ENCODE measurements at places on chromosomes 11 and 22.
A peak's percentile ranks its signal among the peaks of the same experiment; 100 is the strongest.

DNA sequence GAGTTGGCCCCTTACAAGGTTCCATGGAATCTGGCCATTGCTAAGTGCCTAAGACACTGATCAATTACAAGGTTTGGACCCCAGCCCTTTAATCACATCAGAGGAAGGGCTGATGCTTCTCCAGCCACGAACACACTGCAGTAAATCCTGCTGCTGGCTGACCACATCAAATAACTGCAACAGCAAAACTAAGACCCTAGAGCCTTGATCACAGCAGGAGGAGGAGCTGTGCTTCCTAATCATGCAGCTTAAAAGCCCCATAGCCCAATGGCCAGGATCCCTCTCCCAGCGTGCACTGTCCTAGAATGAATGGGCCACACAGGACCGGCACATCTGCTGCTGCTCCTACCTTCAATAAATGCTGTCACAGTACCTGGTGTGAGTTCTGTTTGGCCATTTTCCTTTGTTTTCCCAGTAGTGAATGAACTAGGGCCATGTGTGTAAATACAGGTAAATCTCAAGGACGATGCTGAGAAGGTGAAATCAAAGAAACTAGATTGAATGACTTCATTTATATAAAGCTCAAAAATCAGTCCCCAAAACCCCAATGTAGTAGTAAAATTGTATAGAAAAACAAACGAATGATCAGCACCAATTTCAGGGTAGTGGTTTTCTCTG lies 12.7 kb downstream of the ZP1 start:
- no peak for DNase-seq

DNA sequence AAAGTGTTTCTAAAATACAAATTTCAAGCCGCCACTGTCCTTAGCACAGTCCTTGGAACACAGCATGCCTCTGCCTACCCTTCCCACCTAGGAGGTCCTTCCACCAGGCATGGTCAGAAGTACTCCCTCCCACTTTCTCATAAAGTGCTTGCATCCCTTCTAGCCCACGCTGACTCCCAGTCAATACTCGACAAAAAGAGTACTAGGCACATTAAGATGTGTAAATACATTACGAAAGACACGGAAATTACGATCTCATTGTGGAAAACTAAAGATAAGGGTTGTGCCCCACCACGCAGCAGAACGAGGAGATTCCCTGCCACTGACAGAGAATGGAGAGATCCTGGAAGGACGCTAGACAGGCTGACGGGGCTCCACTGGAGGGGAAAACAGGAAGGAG lies 13.5 kb downstream of the CHKA start:
- no peak for DNase-seq

- no peak for DNase-seq
Observed at GRCh38 chr11:121841487-121842191, 274.4 kb downstream of the BLID start.

DNA sequence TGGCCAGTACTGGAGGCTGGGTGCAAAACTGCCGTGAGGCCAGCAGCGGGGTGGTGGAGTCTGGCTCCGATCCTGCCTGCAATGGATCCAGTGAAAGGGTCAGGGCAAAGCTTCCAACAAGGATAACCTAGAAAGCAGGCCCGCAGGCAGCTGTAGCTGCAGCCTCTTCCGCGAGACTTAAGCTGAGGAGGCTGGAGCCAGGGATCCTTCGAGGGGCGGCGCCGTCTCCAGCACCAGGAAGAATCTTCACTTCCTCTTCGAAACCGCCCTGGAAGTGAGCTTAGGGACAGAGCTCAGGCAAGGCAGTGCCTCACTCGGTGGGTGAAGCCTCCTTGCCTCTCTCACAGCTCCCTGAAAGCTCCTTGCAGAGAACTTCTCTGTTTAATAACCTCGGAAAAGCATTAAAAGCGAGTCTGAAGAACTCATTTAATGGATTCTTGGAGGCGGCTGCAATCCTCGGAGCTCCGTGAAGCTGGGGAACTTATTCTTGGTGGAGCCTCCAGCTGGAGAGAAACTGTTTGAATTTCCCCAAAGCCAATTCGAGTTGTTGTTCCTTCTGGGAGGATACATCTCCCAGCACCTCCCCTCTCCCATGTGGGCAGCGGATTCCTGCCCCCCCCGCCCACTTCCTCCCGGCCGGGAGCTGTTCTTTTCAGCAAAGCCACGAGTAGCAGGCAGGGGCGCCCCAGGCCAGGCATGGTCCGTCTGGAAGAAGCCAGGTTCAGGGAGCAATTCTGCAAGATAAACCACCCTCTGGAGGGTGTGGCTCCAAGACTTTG lies 169.9 kb downstream of the CTTN start:
- DNase-seq: no peak

DNA sequence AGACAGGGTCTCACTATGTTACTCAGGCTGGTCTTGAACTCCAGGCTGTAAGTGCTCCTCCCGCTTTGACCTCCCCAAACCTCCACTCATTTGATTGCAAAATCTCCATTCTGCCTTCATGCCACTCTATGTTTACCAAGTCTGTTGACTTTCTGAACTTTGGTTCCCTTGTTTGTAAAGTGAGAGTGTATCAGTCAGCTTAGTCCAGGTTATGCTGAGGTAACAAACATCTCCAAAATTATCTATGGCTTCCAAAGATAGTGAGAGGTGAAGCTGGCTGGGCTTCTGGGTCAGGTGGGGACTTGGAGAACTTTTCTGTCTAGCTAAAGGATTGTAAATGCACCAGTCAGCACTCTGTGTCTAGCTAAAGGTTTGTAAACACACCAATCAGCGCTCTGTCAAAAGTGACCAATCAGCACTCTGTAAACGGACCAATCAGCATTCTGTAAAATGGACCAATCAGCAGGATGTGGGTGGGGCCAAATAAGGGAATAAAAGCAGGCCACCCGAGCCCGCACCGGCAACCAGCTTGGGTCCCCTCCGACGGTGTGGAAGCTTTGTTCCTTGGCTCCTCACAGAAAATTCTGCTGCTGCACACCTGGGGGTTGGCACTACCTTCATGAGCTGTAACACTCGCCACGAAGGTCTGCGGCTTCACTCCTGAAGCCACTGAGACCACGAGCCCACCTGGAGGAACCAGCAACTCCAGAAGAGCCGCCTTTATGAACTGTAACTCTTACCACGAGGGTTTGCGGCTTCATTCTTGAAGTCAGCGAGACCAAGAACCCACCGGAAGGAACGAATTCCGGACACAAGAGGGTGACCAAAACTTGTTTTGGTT lies 109.3 kb downstream of the MIAT start:
- no peak for DNase-seq

- DNase-seq: no peak
Observed at GRCh38 chr11:75743711-75744563, 24.6 kb upstream of the DGAT2 start.

GRCh38 chr11:132691848-132692550 lies 840.3 kb downstream of the OPCML start:
- no peak for DNase-seq

DNA sequence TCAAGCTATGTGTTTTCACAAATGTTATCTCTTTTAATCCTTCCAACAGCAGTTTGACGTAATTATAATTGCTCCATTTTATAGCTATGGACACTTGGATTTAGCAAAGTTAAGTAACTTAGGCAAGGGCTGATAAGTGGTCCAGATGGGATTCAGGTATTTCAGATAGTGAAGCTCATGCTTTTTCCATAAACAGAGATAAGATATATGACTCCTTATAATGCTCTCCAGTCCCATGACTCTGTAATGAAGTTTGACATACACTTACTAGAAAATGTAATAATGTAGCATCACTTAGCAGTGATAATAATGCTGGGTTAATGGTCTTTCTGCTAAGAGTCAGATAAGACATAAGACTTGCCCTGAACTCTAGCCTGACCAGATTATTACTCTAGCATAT lies 892.1 kb downstream of the LRRC4C start:
- no peak for DNase-seq

- peak; percentile 3 for DNase-seq
Observed at GRCh38 chr11:44036811-44037657, 10.7 kb upstream of the ACCSL start.

GRCh38 chr11:66493130-66493529 lies 12.9 kb downstream of the DPP3 start:
- DNase-seq: no peak
